ENCODE measurements at places on chromosomes 1 and 21.

- no peak for DNase-seq
Measured at GRCh38 chr1:180953291-180954004, 40.8 kb downstream of the KIAA1614 start.

DNA sequence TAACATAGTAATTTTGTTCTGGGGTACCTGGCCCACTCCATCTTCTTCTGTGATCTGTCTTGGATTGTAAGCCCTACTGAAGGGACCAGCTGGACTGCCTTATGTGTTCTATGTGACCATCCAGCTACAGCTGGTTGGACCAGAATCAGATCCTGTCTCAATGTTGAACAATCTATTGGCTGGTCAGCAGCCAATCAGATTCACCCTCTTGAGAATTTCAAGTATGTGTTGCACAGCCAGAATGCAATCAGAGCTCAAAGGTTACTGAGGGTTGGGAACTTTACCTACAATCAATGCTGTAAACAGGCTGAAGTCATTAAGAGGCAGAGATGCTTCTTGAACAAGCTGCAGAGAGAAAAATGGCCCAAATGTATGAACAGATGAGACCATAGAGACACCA lies 61.9 kb downstream of the KCNC4 start:
- no peak for DNase-seq

DNA sequence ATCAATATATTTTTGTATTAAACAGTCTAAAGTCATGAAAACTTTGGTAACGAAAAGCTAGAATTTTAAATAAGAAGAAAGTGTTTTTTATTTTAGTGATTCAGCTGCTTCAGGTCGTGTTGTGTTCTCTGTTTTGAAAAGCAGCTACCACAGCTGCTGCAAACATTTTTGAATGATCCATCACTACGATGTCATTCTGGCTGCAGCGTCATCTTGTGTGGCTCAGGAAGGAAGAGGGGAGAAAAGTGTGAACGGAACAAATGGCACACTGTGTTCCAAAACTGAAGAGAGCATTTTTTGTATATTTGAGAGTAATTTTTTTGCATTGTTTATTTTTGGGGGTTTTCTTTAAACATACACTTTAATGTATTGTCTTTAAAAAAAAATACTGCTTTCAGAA lies 323.0 kb upstream of the ADGRL2 start:
- no peak for DNase-seq

DNA sequence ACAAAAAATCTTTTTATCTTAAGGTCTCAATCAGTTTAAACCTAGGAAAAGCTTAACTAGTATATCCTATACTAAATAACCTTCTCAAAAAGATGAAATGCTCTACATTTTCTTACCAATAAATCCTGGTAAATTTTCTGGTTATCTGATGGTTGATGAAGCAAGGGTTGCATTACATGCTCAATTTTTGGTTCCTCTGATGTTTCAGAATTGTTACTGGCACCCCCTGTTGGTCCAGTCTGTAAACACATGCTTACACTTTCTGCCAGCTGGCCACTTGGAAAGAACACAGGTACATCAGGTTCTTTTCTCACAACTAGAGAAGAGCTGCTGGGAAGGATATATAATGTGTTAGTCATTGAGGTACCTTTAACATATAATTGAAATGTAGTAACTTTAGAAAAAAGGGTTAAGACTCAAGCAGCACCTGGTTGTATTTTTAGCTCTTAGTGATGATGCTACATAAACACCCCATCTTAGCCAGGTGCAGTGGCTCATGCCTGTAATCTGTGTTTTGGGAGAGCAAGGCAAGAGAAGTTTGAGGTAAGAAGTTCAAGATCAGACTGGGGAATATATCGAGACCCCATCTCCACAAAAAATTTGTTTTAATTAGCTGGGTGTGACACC lies 30.9 kb upstream of the TAL1 start:
- DNase-seq, result peak; percentile 2

DNA sequence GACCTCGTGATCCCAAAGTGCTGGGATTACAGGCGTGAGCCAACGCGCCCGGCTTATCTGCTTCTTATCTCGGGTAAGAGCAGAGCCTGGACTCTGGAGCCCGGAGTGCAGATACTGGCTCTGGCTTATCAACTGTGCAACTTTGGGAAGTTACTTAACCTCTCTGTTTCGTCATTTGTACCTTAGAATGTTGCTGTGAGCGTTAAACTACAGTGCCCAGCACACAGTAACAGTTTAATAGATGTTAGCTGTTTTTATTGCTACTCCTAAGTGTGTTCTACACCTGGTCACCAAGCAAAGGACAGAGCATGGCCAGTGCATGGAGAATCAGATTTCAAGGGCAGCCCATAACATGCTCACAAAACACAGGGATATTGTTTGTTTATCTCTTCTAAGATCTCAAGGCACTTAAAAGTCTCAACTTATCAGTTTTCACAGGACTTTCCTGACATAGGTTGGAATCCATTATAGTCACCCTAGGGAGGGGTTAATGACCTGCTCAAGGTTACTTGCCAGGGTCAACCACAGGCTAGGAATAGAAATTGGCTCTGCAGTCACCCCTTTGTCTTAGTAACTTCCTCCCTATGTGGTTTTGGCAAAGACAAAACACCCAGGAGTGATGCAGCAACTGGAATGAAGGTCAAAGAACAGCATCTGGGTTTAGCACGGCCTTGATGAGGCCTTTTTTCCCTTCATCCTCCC lies 22.5 kb upstream of the SRP9 start:
- DNase-seq, result no peak

GRCh38 chr21:15557925-15558324 lies 171.9 kb upstream of the USP25 start:
- no peak for DNase-seq

DNA sequence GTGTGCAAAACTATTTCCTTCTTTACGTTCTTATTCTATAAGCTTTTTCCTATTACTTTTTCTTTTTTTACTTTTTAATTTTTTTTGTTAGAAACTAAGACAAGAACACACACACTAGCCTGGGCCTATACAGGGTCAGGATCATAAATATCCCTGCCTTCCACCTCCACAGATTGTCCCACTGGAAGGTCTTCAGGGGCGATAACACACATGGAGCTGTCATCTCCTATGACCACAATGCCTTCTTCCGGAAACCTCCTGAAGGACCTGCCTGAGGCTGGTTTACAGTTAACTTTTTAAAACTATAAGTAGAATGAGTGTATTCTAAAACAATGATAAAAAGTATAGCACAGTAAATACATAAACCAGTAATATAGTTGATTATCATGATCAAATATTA lies 10.3 kb upstream of the FAM89A start:
- DNase-seq, result no peak

GRCh38 chr1:4653328-4653660 lies 1.1 kb upstream of the AJAP1 start:
- no peak for DNase-seq

DNA sequence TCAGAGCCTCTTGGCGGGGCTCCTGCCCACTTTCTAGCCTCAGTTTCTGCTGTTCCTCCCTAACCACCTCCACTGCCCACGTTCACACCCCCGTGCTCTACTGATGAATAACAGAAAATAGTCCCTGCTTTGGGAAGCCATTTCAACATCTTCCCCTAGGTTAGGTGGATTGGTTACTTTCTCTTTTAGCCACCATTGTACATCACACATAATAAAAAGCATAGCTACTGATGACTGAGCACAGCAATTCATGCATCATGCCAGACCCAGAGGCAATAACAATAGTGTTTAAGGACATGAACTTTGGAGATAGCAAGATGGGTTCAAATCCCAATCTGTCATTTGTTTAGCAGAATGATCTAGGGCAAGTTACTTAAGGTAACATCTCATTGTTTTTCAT lies 74.6 kb downstream of the COLGALT2 start:
- DNase-seq, result no peak

DNA sequence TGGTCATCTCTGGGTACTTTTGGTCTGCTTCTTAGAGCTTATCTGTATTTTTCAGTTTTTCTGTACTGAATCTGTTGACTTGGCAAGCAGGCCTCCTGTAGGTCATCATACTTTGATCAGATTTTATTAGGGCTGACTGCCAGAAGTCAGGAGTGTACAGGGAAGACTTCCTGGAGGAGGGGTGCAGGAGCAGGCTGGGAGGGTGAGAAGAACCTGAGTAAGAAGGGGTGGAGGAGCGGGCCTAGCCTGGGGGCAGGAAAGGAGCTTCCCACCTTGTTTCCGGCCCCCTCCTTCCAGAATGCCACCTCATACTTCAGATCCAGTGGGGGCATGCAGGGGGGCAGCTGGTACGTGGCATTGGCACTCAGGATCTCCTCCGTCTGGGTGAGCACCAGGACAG lies 18.3 kb upstream of the IL22RA1 start:
- no peak for DNase-seq

GRCh38 chr1:113390871-113391648 lies 745 bp downstream of the MAGI3 start:
- peak; percentile 17 for DNase-seq

- no peak for DNase-seq
Measured at GRCh38 chr1:225875044-225875815, 7.0 kb downstream of the TMEM63A start.

DNA sequence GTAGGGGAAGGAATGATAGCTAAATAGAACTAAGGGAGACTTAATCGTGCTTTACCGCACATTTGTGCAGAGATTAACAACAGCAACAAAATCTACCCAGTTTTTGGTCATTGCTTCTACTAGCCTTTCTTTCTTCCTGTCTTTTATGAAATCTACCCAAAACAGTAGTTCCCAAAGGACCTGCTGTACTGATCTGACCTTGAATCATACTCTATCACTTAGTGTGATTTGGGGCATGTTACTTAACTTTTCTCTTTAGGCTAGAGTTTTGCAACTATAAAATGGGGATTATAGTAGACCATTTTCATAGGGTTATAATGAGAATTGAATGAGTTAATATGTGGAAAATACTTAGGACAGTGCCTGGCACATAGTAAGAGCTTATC lies 30.5 kb upstream of the MACF1 start:
- DNase-seq, result no peak

- DNase-seq, result no peak
Measured at GRCh38 chr1:165424454-165425216, 20.3 kb downstream of the RXRG start.

- no peak for DNase-seq
Measured at GRCh38 chr1:89670163-89670562, 37.2 kb downstream of the LRRC8C start.

DNA sequence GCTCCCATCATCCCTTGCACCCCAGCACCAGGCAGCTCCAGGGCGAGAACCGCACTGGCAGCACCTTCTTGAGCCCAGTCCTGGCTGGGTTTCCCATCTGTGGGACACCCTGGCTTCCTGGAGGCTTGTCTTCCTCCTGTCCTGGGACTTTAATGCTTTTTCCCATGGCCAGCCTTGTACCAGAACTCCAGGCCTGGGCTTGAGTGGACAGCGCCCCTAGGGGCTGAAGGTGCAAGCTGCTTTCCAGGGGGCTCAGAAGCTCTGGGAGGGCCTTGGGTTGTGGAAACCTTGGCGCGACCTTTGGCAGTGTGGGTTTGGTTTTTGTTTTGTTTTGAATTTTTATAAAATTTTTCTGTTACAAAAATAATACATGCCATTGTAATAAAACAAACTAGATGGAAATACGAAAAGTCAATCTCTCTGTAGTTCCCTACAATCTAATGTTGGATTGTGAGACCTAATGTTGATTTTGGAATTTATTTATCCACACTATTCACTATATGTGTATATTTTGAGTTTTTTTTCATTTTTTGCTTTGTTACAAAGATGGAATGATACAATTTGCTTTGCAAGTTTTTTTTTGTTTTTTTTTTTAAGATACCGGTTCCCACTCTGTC lies 33.8 kb upstream of the RPL11 start:
- DNase-seq, result no peak

DNA sequence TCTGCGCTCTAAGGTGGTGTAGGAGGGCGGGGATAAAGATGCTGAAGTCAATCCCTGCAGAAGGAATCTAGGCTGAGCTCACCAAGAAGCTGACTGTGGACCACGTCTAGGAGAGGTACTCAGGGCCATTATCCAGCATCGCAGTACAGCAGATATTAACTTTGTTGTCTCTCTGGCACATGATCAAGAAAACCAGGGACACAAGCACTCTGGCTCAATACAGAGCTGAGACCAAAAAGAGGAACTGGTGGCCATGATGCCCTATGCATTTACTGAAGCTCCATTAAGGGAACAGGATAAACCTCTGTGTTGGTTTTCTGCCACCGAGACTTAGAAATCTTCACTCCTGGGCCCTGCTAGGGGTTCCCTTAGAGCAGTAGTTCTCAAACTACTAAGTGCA lies 38.0 kb upstream of the ANGPTL7 start:
- DNase-seq, result no peak

DNA sequence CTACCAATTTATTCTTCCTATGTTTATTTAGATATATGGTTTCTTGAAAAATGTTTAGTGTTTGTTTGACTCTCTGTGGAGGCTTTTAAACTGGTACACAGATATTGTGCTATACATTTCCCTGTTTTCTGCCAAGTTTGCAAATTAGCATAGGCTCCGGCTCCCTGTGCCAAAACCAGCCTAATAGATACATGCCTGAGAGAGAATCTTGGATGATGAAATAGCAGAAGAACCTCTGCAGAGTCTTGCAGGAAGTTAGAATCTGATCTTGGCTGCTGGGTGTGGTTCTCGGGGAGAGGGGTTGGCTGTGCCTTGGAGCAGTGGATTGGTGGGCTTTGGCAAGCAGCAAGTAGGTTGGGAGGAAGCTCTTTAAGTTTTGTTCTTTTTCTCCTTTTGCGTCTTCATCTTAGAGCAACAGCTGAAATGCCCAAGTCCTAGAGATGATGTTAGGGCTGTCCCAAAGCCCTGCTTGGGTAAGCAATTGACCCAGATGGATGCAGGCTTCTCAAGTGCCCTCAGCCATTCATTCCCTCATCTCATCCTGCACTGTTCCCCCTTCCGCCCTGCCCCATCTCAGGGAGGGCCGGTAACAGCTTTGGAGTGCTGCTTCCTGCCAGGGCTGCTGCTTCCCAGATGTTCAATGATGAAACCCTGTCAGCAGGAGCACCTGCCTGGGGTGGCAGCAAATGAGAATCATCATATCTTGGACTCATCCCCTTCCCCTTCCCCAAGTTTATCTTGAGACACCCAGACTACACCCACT lies 9.3 kb downstream of the PLA2G2A start:
- DNase-seq, result no peak

GRCh38 chr1:155192346-155193274 lies 15.1 kb downstream of the THBS3 start:
- DNase-seq, result peak; percentile 30
